ENCODE measurements at places on chromosomes 2 and 18.

DNA sequence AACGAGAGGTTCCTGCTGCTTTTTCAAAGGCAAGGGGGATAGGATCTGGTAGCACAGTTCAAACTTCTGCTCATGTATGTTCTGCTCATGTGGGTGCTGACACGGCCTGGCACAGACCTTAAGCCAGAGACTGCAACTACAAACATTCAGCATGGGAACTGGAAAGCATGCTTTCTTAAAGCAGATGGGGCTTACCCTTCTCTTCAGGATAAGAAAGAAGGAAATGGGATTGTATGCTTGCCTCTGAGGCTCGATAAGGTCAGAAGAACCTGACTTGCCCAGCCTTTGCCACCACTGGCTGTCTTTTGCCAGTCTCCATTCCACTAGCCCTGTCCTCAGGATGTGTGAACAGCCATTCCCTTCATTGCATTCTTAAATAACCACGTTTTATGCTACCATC, 10.7 kb downstream of the DOCK10 start:
- no peak for DNase-seq

DNA sequence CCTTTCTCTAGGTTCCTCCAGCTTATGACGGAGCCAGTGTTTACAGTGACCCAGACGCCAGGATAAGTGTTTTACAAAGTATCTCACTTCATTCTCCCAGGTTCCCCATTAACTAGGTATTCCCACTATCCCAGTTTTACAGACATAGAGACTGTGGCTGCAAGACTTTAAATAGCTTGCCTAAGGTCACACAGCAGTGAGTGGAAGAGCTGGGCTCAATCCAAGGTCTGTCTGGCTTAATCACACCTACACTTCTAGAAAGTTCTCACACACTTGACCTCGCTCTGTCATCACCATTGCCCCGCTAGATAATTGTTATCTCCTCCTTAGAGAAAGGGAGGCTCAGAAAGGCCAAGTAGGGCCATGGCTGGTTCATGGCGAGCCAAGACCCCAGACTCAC, 110.2 kb downstream of the ANTXR1 start:
- no peak for DNase-seq

DNA sequence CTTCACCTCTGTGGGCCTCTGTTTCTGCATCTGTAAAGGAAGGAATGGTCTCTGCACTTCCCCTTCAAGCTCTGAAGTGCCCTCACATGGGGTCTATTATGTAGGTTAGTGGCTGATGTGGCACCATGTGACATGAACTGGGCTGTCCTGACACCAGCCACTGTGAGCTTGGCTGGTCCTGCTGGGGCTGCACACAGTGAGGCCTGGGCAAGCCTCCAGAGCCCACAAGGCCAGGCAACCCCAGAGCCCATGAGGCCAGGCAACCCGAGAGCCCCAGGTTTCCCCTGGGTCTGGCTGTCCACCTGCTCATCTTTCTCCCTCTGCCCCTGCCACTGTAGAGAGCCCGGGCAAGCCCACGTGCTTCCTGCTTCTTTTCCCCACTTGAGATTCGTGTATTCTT, 150.1 kb upstream of the SMAD2 start:
- no peak for DNase-seq

- DNase-seq: no peak
Measured at GRCh38 chr18:2850816-2851215, 4.0 kb downstream of the EMILIN2 start.

DNA sequence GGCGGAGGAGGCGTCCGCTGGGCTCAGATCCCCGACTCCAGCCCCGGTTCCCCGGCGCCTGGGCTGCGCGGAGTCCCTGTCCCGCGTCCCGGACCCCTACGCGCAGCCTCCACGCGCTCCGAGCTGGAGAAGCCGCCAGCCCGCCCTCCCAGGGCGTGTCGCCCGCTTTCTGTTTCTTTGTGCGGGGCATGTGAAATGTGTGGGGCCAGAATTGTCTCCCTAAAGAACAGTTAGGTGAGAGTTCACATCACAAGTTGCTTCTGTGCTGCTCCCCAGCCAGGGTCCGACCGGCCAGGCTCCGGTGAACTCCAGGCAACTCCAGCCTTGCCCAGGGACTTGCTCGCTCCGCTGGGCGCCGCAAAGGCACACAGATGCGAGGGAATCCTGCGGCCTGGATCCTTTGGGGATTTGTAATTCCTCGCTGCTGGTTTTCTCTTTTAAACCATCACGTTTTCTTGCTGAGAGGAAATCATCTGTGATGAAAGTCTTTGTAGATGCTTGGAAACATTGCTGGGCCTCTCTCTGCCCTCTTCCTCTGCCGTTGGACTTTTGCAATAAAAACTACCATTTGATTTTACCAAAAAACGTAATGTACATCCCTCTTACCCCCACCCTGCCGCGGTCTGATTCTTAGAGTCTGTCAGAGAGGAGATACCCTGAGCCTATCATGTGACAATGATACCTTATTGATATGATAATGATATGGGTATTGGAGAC, 631 bp downstream of the GYPC start:
- no peak for DNase-seq

DNA sequence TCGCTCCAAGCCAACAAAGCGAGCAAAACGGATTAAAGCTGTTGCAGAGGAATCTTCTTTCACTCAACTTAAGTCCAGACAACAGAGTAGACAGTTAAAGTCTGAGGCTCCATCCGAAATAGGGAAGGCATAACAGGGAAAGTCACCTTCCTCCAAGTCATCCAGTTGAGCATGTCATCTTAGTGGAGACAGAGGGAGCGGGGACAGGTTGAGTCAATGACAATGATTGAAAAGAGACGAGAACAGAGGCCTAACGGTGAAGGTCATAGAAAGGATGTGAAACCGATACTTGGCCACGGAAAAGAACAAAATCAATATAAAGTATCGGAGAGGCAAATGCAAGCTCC, 455 bp downstream of the C18orf32 start:
- no peak for DNase-seq

- DNase-seq: no peak
Measured at GRCh38 chr2:223832241-223832903, 5.0 kb downstream of the AP1S3 start.

- no peak for DNase-seq
Measured at GRCh38 chr2:236051806-236052205, 116.4 kb downstream of the GBX2 start.

- DNase-seq: no peak
Measured at GRCh38 chr2:132670496-132671150, 618 bp upstream of the LYPD1 start.

DNA sequence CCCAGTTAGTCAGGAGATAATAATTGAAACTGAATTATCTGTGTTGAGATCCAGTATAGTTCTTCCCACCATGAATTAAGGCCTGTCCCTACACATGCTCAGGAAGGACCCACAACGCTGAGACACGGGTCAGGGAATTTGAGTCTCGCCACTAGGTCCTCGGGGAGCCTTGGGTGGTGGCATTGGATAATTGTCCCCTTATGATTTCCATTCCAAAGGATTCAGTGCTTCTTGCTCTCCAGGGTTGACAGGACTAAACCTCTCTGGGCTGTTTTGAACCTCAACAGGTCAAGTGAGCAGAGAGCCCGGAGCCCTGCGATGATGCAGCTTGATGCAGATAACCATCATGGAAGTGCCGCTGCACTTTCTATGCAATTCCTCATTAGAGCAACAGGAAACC, 253.7 kb upstream of the PXDN start:
- no peak for DNase-seq

GRCh38 chr2:151007365-151007764, 254.3 kb downstream of the RBM43 start:
- DNase-seq: no peak

- no peak for DNase-seq
Measured at GRCh38 chr2:68241732-68242131, 10.6 kb downstream of the PPP3R1 start.

DNA sequence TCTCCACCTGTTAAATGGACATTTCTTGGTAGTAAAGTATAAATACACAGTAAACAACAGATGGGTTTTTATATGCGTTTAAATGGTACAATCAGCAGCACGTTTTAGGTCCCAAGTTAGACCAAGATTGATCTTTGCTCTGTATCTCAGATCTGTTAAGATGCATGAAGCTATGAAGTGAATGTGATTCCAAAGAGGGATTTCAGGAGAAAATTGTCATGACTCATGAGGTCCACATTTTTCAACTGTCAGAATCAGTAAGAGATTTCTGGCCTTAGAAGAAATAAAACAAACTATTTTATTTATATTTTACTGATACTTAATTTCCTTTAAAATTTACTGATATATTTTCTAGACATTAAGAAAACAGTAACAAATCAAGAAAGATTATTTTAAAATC, 142.7 kb downstream of the EML6 start:
- DNase-seq: no peak

GRCh38 chr2:143903172-143903856, 616.6 kb downstream of the ZEB2 start:
- no peak for DNase-seq

Measured in activated T-helper 1 cell treated with Interleukin-2 at 50 U/mL for 16 hours (primary cell).